ENCODE measurements at places on chromosomes 4 and X. TPM values are rescaled to one million over a fixed set of nuclear protein-coding genes. Genes with fewer than 3 reads are reported as not detected.

Gene HSFX2
- total RNA-seq = not detected

Gene LARP7
- 53.2 TPM for total RNA-seq

Gene SPARCL1
- 0.26 TPM for total RNA-seq

Gene CT55
- total RNA-seq = not detected

Gene NEIL3
- 16.8 TPM for total RNA-seq

Gene VSIG1
- 0.38 TPM for total RNA-seq

Gene RNF212
- total RNA-seq = 5.6 TPM

DNA sequence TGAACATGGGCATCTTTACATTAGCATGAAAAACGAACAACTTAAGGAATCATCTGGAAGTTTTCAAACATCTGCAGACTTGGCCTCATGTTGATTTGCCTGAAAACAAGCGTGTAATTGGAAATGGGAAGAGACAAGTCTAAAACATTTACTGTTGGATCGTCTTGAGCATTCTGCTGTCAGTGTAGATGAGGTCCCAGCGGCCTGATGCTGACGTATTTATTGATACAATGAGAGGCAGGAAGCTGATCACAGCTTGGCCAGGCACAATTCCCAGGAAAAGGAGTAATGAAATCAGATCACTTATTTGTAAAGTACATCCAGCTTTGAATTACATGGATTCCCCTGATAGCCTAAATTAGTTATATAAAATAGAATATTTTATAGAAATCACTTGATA is 210.6 kb downstream of the CLCN4 start:
- no peak overlapping the region for H3K4me3 ChIP-seq
- H3K27ac ChIP-seq = no peak overlapping the region
- no peaks in the 10 kb centered on the region for H3K36me3 ChIP-seq
- H3K27me3 ChIP-seq = no peaks in the 10 kb centered on the region

GRCh38 chrX:12903646-12904045 is 2.8 kb upstream of the TLR8 start:
- no peak overlapping the region for H3K4me3 ChIP-seq
- H3K27ac ChIP-seq = no peak overlapping the region
- no peaks in the 10 kb centered on the region for H3K27me3 ChIP-seq
- H3K36me3 ChIP-seq = no peaks in the 10 kb centered on the region

DNA sequence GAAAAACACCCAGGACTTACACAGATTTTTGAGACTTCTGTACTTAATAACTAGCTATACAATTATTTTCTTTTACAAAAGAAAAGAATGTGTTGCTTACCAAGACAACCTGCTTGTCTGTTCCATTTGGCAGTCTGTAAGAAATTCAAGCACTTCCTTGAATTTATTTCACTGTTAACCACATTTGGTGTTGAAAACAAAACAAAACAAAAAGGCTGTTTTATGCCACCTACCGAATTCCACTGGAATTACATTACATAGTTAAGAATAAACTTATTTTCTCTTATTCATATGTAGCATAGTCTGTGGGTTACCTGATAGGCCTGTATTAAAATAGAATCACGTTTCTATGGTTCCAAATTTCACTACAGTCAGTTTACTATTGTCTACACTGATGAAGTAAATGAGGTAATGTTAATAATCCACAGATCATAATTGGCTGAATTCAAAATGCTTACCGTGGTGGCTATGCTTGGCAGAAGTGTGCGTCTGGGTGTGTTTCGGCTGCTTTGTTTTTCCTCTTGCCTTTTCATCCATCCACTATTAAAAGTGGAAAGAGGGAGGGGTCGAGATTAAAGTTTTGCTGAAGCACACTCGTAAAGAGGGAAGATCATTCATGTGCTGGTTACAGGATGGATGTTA is at the start of gene TLR1:
Gene TLR1 (minus strand): TSS at position 138 of the 642 bp plus-strand sequence. CDS start 5,960 bp downstream, outside the sequence.
- no peaks in the 10 kb centered on the region for H3K27me3 ChIP-seq
- H3K4me1 ChIP-seq = no peaks in the 10 kb centered on the region

- H3K27me3 ChIP-seq = no peaks in the 10 kb centered on the region
- no peak overlapping the region for H3K27ac ChIP-seq
- H3K4me3 ChIP-seq = no peak overlapping the region
Measured at GRCh38 chr4:142316913-142317312, 529.2 kb downstream of the INPP4B start.

DNA sequence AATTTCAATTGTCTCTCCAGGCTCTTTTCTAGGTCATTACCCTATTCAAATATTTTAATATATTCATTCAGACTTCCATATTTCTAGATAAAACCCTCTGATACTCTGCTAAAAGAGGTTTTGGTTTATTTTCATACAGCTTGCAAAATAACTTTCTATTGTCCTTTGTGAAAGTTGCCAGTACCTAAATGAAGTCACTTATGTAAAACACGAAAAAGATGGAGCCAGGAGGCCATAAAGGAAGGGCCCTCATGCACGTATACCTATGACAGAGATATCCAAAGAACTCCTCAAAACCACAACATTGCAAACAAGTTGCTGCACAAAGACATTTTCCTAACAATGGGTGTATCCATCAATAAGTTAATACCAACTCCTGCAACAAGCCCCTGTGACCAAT is 25.7 kb upstream of the ELOVL6 start:
- peaks cover 45% of the 10 kb centered on the region for H3K27me3 ChIP-seq
- no peak overlapping the region for H3K4me3 ChIP-seq
- DNase-seq = no peak
- H3K27ac ChIP-seq = no peak overlapping the region
- no peaks in the 10 kb centered on the region for H3K36me3 ChIP-seq

- H3K4me1 ChIP-seq = no peaks in the 10 kb centered on the region
- no peak overlapping the region for H3K4me3 ChIP-seq
Measured at GRCh38 chrX:150062292-150063137, 124.2 kb upstream of the EOLA2 start.

DNA sequence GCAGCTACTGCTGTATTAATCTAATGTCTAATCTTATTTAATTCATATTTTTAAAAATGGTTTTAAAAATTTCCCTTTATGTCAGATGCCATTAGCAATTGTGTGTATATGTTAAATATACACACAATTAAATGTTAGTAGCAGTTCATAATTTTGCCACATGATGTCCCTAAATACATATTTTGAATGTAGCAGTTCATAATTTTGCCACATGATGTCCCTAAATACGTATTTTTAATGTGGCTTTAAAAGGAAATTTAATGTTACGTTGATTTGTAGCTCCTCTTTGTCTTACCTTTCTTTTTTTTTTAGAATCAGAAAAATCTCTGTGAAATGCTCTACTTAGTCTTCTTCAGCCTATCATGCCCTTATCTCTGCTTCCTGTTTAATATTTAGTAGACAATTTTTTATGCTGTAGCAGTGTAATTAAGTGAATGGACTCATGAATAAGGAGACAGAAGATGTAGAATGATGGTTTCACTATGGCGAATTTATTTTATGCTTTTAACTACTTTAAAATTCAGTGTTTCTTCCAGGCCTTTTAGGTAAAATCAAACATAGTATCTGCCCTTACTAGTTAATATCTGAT is 26.1 kb downstream of the RBM46 start:
- DNase-seq = no peak
- H3K4me3 ChIP-seq = no peak overlapping the region
- no peak overlapping the region for H3K27ac ChIP-seq

- DNase-seq = no peak
- H3K27me3 ChIP-seq = no peaks in the 10 kb centered on the region
- H3K4me1 ChIP-seq = no peaks in the 10 kb centered on the region
- H3K36me3 ChIP-seq = no peaks in the 10 kb centered on the region
- H3K4me3 ChIP-seq = no peak overlapping the region
Measured at GRCh38 chrX:71256856-71257255, 2.9 kb upstream of the ZMYM3 start.

DNA sequence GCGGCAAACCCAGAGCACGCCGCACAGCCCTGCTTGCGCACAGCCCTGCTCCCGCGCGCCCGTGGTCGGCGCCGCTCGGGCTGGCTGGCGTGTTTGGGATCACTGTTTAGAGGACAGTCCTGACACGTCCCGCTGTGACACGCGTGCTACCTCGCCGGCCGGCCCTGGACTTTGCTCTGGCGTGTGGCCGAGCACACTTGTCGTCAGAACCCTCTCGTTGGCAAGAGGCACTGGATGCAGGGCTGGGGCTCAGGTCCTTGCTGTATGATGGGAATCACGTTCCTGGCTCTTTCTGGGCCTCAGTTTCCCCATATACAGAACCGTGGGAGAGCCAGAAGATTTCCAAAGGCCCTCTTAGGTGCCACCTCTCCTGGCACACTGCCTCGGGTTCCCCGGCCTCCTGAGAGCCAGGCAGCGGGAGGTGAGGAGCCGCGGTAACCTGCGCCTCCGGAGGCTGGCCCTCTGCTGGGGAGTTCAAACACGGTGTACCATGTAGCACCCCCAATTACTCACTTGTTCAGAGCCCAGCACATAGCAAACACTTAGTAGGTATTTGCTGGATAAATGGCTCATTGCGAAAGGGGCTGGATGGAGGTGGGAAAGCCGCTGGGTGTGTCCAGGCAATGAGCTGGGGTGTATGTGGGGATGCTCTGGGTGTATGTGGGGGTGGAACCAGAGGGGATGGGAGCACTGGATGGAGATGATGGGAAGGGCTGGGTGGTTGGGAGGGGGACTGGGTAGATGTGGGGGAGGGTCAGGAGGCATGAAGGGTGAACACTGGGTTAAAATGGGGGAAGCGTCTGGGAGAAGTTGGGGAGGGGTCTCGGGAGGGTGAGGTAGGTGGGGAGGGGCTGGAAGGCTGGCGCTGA is 76.6 kb downstream of the HTRA3 start:
- H3K4me3 ChIP-seq = no peak overlapping the region
- no peaks in the 10 kb centered on the region for H3K27me3 ChIP-seq
- H3K4me1 ChIP-seq = no peaks in the 10 kb centered on the region
- no peaks in the 10 kb centered on the region for H3K36me3 ChIP-seq

DNA sequence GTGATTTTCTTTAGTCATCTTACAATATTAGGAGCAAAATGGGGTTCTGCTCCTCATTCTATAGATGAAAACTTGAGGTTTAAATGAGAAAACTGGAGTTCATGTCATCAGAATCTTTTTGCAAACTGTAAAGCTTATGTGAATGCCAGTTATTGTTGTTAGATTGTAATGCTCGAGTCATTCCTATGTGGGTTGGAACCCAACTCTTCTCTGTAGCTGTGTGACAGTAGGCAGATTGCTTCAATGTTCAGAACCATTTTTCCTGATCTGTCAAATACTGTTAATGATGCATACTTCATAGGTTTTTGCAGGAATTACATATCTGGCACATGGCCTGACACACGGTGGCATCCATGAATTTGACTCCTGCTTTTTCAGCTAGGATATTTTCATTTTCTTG is 178.9 kb downstream of the RAPGEF2 start:
- H3K36me3 ChIP-seq = no peaks in the 10 kb centered on the region
- H3K27me3 ChIP-seq = no peaks in the 10 kb centered on the region
- peaks cover 4% of the 10 kb centered on the region for H3K4me1 ChIP-seq
